ENCODE measurements at places on chromosomes 7 and 10. TPM values are rescaled to one million over a fixed set of nuclear protein-coding genes. Genes with fewer than 3 reads are reported as not detected.

HILPDA gene
- 11.1 TPM for total RNA-seq

ABCB4 gene
- under 0.01 TPM for total RNA-seq

CRYGN gene
- total RNA-seq, result not detected

TMEM254 gene
- total RNA-seq, result 3.6 TPM

PRSS58 gene
- not detected for total RNA-seq

C10orf67 gene
- total RNA-seq, result under 0.01 TPM

OTUD1 gene
- total RNA-seq, result 4.2 TPM

C10orf62 gene
- not detected for total RNA-seq

GPR37 gene
- 1.2 TPM for total RNA-seq

SLC26A5 gene
- not detected for total RNA-seq

ASIC3 gene
- total RNA-seq, result not detected

CHN2 gene
- under 0.01 TPM for total RNA-seq

NODAL gene
- total RNA-seq, result not detected
